ENCODE measurements at places on chromosomes 1 and 21.

- no peaks in the 10 kb centered on the region for H3K4me1 ChIP-seq
- H3K27ac ChIP-seq: no peak overlapping the region
- H3K4me3 ChIP-seq: no peak overlapping the region
- DNase-seq: no peak
Observed at GRCh38 chr21:45032977-45033710, 41.2 kb upstream of the ADARB1 start.

- H3K4me1 ChIP-seq: peaks cover 5% of the 10 kb centered on the region
- DNase-seq: peak; percentile 6
- H3K27ac ChIP-seq: no peak overlapping the region
Observed at GRCh38 chr1:2091611-2092604, 41.7 kb downstream of the PRKCZ start.

- H3K4me3 ChIP-seq: no peak overlapping the region
- no peak overlapping the region for H3K27ac ChIP-seq
- DNase-seq: no peak
- H3K4me1 ChIP-seq: no peaks in the 10 kb centered on the region
Observed at GRCh38 chr1:203478231-203478630, 2.6 kb downstream of the PRELP start.

- no peaks in the 10 kb centered on the region for H3K36me3 ChIP-seq
- no peak overlapping the region for H3K27ac ChIP-seq
- H3K4me1 ChIP-seq: no peaks in the 10 kb centered on the region
- H3K4me3 ChIP-seq: no peak overlapping the region
- no peak for DNase-seq
- peaks cover 4% of the 10 kb centered on the region for H3K27me3 ChIP-seq
Observed at GRCh38 chr1:208181364-208181763, 62.8 kb downstream of the PLXNA2 start.

- peaks cover 23% of the 10 kb centered on the region for H3K27me3 ChIP-seq
- H3K36me3 ChIP-seq: no peaks in the 10 kb centered on the region
- no peak for DNase-seq
- no peak within 1 kb of the TSS for H3K27ac ChIP-seq
- peaks cover 38% of the 10 kb centered on the region for H3K4me1 ChIP-seq
Observed at GRCh38 chr1:12063141-12064072, at the start of gene TNFRSF8. Gene TNFRSF8, plus strand, starts transcription at chr1:12063303. Its CDS starts 296 bp downstream, at chr1:12063599.

DNA sequence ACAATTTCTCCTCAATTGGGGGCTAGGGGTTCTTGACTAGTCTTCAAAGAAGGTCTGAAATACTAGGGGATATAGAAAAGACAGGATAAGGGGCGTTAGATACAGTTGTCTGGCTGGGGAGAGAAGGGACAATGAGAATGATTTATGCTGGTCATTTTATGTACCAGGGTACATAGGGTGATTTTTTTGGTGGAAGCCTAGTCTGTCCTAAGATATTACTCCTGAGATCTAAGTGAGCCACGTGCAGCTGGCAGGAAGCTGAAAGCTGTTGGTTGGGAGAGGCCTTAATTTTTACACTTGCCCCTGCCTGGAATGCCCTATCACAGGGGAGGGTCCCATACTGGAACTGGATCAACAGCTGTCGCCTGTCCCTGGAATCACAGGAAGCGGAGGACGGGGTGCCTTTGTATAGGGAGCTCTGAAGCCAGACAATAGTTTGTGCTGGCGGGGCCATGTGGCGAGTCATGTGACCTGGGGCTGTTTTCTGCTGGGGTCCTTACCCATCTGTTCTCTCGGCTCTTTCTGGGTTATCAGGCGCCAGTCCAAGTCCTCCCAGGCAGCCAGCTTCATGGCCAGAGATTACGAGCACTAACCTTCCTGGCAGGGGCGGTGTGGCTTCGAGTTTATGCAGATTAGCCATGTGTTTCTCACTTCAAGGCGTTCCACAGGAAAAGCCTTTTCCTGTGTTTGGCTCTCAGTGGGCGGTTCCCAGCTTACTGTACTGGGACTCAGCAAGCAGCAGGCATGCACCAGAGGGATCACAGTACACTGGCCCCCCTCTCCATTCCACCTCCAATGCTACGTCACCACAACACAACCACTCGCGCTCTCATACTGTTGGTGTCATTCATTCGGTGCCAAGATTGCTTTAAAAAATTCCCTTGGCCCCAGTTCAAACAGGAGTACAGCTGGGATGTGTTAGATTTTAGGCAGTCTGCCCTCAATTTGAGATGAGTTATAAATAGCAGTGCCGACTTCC is 27.5 kb downstream of the ARID1A start:
- peak overlapping the region; percentile 79 for H3K4me3 ChIP-seq
- DNase-seq: peak; percentile 37
- H3K27ac ChIP-seq: peak overlapping the region; percentile 51
- H3K36me3 ChIP-seq: no peaks in the 10 kb centered on the region
- peaks cover 3% of the 10 kb centered on the region for H3K27me3 ChIP-seq

- no peaks in the 10 kb centered on the region for H3K4me1 ChIP-seq
- H3K36me3 ChIP-seq: peaks cover 7% of the 10 kb centered on the region
- no peak overlapping the region for H3K4me3 ChIP-seq
- no peaks in the 10 kb centered on the region for H3K27me3 ChIP-seq
Observed at GRCh38 chr1:246281639-246282038, 225.4 kb downstream of the SMYD3 start.

DNA sequence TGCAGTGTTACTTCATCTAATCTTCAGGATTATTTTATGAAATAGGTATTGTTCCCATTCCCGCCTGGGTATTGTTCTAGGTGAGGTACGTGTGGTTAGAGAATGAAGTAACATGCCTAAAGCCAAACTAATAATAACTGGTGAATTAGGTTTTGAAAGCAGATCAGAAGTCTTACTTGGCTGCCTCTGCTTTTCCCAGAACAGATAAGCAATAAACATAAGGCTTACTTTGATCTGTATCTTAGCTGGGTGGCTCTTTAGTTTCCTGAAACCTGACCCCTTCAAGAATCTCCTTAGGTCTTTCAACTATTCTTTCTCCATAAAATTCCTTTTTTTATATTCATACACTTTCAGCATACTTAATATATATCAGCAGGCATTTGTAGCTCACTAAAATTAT is 65.3 kb downstream of the VAV3 start:
- no peak for DNase-seq
- peak overlapping the region; percentile 36 for H3K27ac ChIP-seq
- H3K4me3 ChIP-seq: peak overlapping the region; percentile 18
- peaks cover 86% of the 10 kb centered on the region for H3K4me1 ChIP-seq
- no peaks in the 10 kb centered on the region for H3K36me3 ChIP-seq

DNA sequence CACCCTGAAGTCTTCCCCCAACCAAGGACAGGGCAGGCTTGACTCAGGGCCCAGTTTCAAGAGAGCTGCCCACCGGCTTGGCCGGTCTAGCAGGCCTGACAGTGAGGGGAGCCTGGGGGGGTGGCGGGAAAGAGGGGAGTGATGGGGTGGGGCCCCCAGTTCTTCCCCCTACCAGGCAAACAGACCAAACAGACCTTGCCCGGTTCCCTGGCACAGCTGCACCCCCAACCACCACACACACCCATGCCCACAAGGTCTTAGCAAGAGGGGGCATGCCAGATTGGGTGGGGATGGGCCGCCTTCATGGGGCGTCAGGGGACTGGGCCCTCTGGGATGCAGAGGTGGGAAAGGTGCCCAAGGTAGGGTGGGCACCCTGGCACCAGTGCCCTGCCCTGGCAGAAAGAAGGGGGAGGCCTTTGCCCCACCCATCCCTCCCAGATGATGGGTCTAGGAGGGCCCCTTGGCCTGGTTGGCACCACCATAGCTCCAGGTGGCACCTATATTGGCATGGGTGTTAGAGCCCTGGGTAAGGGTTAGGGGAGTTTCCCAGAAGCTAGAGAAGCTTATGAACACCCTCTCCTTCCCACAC is 8.9 kb downstream of the ZBTB7B start:
- H3K36me3 ChIP-seq: no peaks in the 10 kb centered on the region
- peak overlapping the region; percentile 36 for H3K4me3 ChIP-seq
- no peak for DNase-seq
- H3K4me1 ChIP-seq: peaks cover 63% of the 10 kb centered on the region

DNA sequence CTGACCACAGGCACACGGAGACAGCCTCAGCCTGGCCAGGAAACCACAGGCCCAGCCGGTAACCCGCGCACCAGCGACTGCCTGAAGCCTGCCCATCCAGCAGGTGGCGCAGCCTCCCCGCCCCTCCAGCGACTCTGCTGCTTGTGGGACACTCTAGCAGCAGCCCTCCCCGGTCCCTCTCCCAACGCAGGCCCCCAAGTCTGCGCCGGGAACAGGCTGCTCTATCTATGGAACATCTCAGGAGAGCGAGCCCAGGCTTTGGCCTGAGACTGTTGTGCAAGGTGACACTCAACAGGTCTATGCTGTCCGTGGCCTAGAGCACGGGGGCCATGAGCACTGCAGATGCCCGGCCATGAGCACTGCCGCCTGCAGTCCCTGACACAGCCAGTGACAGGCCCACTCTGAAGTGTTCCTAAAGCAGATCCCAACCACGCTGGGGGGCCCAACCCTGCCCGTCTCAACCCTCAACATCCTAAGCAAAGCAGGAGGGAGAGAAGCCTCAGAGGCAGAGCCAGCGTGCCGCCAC is 28.4 kb downstream of the WDR4 start:
- H3K4me3 ChIP-seq: no peak overlapping the region
- peaks cover 20% of the 10 kb centered on the region for H3K36me3 ChIP-seq
- no peak overlapping the region for H3K27ac ChIP-seq

DNA sequence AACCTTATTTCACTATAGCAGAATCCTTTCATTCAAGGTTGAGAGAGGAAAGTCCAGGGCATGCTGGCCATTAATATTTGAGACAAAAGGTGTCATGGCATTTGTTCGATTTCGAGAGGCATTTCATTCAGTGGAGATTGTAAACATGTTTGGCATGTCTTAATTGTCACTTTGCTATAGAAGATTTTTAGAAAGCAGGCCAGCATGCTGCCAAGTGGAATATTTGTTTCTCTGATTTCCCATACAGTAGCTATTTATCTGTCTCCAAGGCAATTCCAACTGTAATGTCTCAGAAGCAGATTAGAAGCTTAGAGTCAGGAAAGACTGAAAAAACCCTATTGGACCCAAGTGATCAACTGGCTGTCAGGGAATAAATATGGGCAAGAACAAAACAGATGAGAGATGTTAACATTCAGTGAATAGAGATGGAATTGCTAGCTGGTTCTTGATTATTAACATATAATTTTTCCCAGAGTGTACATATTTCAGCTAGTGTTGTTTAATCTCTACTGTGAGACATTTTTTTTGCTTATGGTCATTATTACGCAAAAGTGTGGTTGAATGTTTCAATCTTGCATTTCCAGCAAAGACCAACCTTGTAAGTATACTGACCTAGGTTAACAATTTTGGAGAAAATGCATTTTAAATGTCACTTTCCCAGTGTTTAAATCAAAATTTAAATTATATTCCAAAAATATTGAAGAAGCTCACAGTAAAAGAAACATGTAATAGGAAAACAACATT is 174.6 kb downstream of the KCNK2 start:
- no peak overlapping the region for H3K27ac ChIP-seq
- H3K36me3 ChIP-seq: no peaks in the 10 kb centered on the region
- no peak overlapping the region for H3K4me3 ChIP-seq
- H3K27me3 ChIP-seq: no peaks in the 10 kb centered on the region
- H3K4me1 ChIP-seq: no peaks in the 10 kb centered on the region

- peaks cover 3% of the 10 kb centered on the region for H3K4me1 ChIP-seq
- peaks cover 2% of the 10 kb centered on the region for H3K27me3 ChIP-seq
- peak; percentile 38 for DNase-seq
- no peak overlapping the region for H3K4me3 ChIP-seq
- no peak overlapping the region for H3K27ac ChIP-seq
Observed at GRCh38 chr1:161139766-161140165, 7.3 kb upstream of the DEDD start.

DNA sequence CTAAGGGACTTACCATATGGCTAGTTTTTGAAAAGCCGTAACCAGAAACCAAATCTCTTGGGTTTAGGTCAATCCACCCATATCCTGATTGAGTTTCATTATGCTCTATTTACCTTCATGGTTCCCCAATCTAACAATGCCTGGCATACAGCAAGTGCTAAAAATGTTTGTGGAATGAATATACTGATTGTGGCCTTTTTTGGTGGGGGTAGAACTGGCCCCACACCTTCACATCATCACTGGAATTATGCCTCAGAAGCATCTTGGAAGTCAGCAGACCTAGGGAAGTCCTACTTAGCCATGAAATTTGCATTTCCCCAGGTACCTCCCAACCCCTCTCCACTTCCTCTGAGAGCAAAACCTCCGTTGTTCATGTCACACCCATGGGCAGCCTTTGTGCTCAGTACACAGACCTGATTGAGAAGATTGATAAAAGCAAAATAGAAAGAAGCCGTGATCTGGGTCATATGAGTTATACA is 17.8 kb upstream of the SLAMF1 start:
- no peak for DNase-seq
- H3K27me3 ChIP-seq: peaks cover 8% of the 10 kb centered on the region

Measured in immature natural killer cell (primary cell).